Colonic mucosa (tissue), 4 donors: ENCODE measurements at places on chromosomes 16 and 17. TPM values are rescaled to one million over a fixed set of nuclear protein-coding genes. Genes with fewer than 3 reads are reported as not detected.

- no peaks in the 10 kb centered on the region for H3K36me3 ChIP-seq
- no peaks in the 10 kb centered on the region for H3K27me3 ChIP-seq
- H3K27ac ChIP-seq: no peak overlapping the region
These were observed 14.3 kb upstream of the SRCIN1 start for GRCh38 chr17:38619937-38620550.

DNA sequence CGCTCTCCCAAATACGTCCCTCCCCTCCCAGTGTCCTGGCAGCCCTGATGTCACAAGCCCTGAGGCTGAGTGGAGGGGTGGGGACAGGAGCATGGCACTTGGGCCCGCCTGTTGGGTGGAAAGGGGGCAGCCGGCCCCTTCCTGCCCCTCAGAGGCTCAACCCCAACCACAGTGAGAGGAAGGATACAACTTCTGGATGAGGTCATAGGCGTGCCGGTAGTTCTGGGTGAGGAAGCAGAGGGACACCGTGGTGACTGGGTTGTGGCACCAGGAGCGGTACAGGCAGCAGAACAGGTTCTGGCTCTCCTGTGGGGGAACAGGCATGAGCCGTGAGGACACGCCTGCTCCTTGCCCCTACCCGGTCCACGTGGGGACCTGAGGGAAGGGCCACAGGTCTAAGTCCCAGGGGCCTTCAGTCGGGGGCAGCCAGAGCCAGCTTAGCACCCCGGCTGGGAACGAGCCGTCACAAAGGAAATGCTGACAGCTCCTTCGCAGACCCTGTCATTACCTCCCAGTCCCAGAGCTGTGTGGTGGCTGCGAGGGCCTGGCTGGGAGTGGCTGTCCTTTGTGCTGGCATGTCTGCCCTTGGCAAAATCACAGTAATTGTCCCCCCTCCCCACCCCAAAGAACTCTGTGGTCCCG, 11.2 kb upstream of the MTSS2 start:
- no peaks in the 10 kb centered on the region for H3K36me3 ChIP-seq
- no peaks in the 10 kb centered on the region for H3K27me3 ChIP-seq
- peaks cover 19% of the 10 kb centered on the region for H3K4me1 ChIP-seq
- DNase-seq: no peak

- H3K36me3 ChIP-seq: peaks cover 17% of the 10 kb centered on the region
- H3K4me1 ChIP-seq: peaks cover 7% of the 10 kb centered on the region
- no peaks in the 10 kb centered on the region for H3K27me3 ChIP-seq
- no peak overlapping the region for H3K27ac ChIP-seq
These were observed 5.6 kb downstream of the CHD3 start for GRCh38 chr17:7894226-7894625.

- H3K4me1 ChIP-seq: peaks cover 12% of the 10 kb centered on the region
- no peaks in the 10 kb centered on the region for H3K36me3 ChIP-seq
- H3K4me3 ChIP-seq: no peak overlapping the region
- H3K27me3 ChIP-seq: no peaks in the 10 kb centered on the region
These were observed 340.9 kb downstream of the SOX9 start for GRCh38 chr17:72461757-72462156.

GRCh38 chr16:67461600-67462278, 19.2 kb downstream of the ATP6V0D1 start:
- H3K4me1 ChIP-seq: peaks cover 47% of the 10 kb centered on the region
- peak; percentile 94 for DNase-seq
- no peaks in the 10 kb centered on the region for H3K36me3 ChIP-seq

DNA sequence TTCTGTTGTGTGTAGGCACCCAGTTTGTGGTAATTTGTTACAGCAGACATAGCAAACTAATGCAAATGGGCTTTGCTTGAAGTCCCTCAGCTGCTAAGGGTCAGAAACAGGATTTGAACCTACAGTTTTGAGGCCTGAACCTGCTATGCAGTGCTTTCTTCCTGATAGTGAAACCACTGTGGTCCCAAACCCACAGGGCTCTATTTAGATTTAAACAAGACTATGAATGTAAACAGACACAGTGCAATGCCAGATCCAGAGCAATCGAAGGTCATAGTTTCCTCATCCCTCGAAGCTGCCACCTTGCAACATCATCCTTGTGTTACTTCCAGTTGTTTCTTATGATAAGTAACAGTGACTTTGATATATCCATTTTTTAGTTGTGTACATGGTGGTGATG, 630.2 kb downstream of the WWOX start:
- no peak for DNase-seq
- no peaks in the 10 kb centered on the region for H3K27me3 ChIP-seq
- H3K27ac ChIP-seq: no peak overlapping the region
- no peaks in the 10 kb centered on the region for H3K36me3 ChIP-seq

- H3K4me3 ChIP-seq: no peak within 1 kb of the TSS
- no peaks in the 10 kb centered on the region for H3K27me3 ChIP-seq
- no peak for DNase-seq
- no peaks in the 10 kb centered on the region for H3K36me3 ChIP-seq
- H3K27ac ChIP-seq: no peak within 1 kb of the TSS
- peaks cover 1% of the 10 kb centered on the region for H3K4me1 ChIP-seq
These were observed at the start of gene SGCA for GRCh38 chr17:50165867-50166517. SGCA (plus strand) TSS chr17:50166005; CDS start chr17:50166041, 36 bp downstream.

DNA sequence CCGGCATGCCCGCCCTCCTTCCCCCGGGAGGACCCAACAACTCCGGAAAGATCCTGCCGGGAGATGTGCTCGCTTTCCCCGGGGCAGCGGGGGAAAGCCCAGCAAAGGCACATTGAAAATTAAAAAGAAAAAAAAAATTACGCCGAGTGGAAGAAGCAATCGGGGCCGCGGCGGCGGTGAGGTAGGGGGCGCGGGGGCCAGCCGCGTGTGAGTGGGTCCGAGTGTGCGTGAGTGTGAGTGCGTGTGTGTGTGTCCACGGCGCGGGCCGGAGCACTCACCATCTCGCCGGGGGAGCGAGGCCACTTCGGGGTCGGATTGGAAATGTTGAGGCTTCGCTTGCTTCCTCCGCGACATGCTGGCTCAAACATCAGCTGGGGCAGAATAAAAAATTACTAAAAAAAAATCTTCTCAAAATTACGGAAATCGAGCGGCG, at the start of gene SALL1:
TSS of gene SALL1 (minus strand) at position 383 of the 433 bp plus-strand sequence. CDS start at position 354, 29 bp downstream.
- H3K27ac ChIP-seq: peak within 1 kb of the TSS; percentile 57
- no peaks in the 10 kb centered on the region for H3K4me1 ChIP-seq
- peaks cover 57% of the 10 kb centered on the region for H3K27me3 ChIP-seq
- H3K4me3 ChIP-seq: peak within 1 kb of the TSS; percentile 17
- no peaks in the 10 kb centered on the region for H3K36me3 ChIP-seq
- no peak for DNase-seq

DNA sequence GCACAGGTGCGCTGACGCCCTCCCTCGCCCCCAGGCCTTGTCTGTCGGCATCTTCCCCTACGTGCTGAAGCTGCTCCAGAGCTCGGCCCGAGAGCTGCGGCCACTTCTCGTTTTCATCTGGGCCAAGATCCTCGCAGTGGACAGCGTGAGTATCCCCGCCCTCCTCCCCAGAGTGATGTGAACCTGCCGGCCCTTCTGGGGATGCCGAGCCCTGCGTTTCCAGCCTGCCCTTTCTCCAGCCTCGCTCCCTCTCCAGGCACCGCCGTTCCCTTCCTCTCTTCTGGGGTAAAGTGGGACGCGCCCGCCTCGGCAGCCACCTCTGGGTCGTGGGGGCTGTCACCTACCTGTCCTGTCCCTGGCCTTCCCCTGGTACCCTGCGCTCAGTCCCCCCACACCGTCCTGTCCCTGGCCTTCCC, 133.9 kb upstream of the CHMP6 start:
- H3K4me1 ChIP-seq: peaks cover 4% of the 10 kb centered on the region
- H3K27me3 ChIP-seq: no peaks in the 10 kb centered on the region
- H3K4me3 ChIP-seq: no peak overlapping the region
- no peak overlapping the region for H3K27ac ChIP-seq
- H3K36me3 ChIP-seq: no peaks in the 10 kb centered on the region
- no peak for DNase-seq

DNA sequence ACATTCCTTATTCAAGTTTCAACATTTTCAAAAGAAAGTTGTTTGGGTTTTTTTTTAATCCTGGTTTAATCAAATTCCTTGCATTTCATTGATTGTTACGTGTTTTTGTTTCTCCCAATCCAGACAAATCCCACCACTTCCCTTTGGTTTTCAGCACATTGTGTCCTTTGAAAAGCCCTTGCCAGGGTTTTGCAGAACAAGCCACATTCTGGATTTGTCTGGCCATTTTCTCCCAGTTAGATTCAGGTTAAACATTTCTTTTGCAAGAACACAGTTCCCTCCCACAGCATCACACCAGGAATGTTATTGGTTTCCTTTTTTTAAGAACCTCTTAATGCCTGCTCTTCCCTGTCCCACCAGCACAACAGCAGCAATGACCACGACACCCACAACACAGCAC, 278.0 kb upstream of the SALL1 start:
- H3K27ac ChIP-seq: no peak overlapping the region
- no peaks in the 10 kb centered on the region for H3K4me1 ChIP-seq
- no peak overlapping the region for H3K4me3 ChIP-seq
- H3K36me3 ChIP-seq: no peaks in the 10 kb centered on the region
- no peaks in the 10 kb centered on the region for H3K27me3 ChIP-seq

- H3K27ac ChIP-seq: no peak overlapping the region
- H3K27me3 ChIP-seq: peaks cover 5% of the 10 kb centered on the region
- no peak overlapping the region for H3K4me3 ChIP-seq
- no peak for DNase-seq
- no peaks in the 10 kb centered on the region for H3K36me3 ChIP-seq
- H3K4me1 ChIP-seq: no peaks in the 10 kb centered on the region
These were observed 265.5 kb downstream of the C16orf95 start for GRCh38 chr16:87051526-87052320.

DNA sequence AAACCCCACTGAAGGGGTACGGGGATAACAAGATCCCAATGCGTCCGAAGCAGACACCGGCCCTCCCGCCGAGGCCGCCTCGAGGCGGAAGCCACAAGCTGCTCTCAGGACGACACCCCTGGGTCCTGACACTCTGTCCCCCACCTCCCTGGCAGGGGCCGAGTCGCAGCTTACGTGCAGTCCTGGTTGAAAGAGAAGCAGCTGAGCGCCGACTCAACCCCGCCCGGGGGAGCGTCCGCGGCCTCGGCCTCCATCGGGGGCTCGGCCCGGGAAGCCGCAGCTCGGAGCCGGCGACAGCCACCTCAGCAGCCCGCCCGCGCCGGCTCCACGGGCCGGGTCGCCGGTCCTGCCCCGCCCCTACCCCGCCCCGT, at the start of gene WIPI1:
TSS of gene WIPI1 (minus strand) at position 329 of the 371 bp plus-strand sequence. CDS start at position 254, 75 bp downstream.
- no peaks in the 10 kb centered on the region for H3K36me3 ChIP-seq
- H3K27ac ChIP-seq: peak within 1 kb of the TSS; percentile 92
- H3K4me1 ChIP-seq: peaks cover 7% of the 10 kb centered on the region
- H3K4me3 ChIP-seq: peak within 1 kb of the TSS; percentile 76
- H3K27me3 ChIP-seq: no peaks in the 10 kb centered on the region
- peak; percentile 65 for DNase-seq

DNA sequence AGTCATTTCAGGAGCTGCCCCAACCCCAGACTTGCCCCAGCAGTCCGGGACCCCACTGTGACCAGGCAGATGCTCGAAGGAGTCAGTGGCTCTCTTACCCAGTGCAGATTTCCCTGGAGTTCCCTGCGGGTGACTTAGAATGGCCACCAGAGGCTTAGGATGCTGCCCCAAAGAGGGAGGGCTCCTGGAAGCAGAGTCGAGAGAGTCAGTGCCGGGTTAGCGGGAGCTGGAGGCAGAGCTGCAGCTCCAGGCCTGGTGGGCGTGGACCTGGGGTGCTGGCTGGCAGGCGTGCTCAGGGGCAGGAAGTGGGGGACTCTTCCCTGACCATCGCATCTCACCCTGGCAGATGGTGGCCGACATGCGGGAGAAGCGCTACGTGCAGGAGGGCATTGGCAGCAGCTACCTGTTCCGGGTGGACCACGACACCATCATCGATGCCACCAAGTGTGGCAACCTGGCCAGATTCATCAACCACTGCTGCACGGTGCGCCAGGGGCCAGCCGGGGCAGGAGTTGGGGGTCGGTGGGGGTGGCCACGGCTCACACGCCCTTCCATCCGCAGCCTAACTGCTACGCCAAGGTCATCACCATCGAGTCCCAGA, 1.6 kb upstream of the HSD3B7 start:
- DNase-seq: no peak
- no peak overlapping the region for H3K4me3 ChIP-seq
- H3K36me3 ChIP-seq: peaks cover 9% of the 10 kb centered on the region
- no peaks in the 10 kb centered on the region for H3K4me1 ChIP-seq
- no peaks in the 10 kb centered on the region for H3K27me3 ChIP-seq

Gene CLDN6
- not detected for total RNA-seq

DNA sequence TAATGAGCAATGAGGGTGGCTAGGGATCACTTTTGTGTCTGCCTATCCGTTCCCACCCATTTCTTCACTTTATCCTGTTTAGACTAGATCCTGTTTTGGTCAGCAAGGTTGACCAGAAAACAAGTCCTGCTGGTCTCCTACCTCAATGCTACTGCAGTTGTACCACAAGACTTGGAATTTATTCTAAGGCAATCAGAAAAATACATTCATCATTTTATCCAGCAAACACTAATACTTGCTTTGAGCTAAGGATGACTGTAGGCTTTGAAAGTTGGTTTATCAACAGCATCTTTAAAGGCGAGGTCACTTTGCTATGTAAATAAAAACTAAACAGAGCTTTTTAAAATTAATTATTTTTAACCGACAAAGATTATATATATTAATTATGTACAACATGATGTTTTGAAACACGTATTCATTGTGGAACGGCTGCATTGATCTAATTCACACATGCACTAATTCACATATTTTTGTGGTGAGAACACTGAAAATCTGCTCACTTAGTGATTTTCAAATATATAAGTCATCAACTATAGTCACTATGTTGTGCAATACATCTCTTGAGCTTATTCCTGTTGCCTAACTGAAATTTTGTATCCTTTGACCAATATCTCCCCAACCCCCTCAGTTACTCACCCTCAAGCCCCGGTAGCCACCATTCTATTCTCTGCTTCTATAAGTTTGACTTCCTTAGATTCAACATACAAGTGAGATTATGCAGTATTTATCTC, 125.9 kb upstream of the HS3ST3A1 start:
- no peaks in the 10 kb centered on the region for H3K36me3 ChIP-seq
- H3K4me1 ChIP-seq: no peaks in the 10 kb centered on the region
- no peak overlapping the region for H3K27ac ChIP-seq

Gene UBALD1
- total RNA-seq: 20.2 TPM
